ENCODE measurements at places on chromosomes 11 and 22.

DNA sequence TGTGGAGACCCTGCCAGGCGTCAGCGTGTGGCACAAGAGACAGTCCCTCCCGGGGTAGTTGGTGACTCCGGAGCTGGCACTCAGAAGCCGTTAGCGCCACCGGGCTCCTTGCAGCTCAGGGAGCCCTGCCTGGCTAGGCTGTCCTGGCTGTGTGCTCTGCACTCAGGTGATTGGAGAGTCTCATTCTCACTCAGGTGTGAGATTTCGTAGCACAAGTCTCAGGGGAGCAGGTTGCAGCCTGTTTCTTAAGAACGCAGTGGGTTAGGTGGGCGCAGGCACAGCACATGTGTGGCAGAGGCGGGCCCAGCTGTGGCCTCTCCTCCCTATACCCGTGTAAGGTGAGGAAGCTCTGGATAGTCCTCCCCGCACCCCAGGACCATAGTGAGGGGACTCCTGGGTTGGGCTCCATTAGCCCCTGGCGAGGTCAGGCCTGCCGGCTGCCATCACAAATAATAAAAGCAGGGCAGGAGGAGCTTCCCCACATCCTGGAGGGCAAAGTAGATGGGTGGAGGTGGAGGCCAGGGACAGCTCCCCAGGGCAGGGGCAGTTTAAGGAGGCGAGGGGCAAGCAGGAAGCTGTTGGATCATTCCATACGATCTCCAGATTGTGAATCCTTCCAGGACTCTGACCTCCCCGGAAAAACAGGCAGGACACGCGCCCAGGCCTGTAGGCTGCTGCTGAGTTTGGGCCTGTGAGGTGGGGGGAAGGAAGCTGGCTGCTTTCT, 39.4 kb downstream of the SBF1 start:
- no peak for DNase-seq

DNA sequence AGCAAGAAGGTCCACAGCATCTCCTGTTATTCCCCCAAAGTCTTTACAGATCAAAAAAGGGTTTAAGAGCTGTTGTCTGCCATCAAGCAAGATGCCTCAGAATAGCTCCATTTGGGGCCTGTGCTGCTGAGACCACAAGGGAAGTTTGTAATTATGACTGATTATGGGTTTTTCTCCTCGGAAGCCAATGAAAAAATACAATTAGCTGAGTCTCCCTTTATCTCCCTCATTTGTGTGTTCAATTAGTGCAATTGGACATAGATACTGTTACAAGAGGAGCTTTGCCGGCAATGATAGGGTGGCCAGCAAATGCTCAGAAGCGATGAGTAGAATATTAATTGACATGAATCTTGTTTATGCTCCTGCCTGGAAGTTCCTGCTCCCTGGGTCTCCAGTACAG, 83.7 kb downstream of the COMMD9 start:
- DNase-seq: no peak

DNA sequence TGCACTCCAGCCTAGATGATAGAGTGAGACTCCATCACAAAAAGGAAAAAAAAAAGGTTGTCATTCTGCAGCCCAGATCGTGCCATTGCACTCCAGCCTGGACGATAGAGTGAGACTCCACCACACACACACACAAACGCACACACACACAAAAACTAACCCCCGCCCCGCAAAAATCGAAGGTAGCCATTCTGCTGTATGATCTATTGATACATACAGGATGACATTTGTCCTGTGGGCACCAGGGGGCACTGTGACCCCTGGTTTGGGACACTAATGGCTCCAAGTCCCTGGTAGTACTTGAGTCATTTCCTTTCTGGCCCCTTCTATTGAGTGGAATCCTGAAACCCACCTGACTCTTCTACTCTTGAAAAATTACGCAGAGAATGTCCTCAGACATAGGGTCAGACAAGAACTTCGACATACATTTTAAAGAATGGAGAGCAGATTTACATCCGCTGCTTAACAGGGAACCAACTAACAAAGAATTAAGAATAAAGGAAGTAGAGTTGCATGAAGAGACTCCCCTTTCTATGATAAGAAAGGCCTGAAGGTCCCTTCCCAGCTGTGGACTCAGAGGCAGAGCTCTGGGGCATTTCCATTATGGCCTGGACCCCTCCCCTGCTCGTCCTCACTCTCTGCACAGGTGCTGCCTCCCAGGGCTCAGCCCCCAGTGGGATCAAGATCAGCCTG, 35.0 kb upstream of the PRAME start:
- DNase-seq: peak; percentile 28

DNA sequence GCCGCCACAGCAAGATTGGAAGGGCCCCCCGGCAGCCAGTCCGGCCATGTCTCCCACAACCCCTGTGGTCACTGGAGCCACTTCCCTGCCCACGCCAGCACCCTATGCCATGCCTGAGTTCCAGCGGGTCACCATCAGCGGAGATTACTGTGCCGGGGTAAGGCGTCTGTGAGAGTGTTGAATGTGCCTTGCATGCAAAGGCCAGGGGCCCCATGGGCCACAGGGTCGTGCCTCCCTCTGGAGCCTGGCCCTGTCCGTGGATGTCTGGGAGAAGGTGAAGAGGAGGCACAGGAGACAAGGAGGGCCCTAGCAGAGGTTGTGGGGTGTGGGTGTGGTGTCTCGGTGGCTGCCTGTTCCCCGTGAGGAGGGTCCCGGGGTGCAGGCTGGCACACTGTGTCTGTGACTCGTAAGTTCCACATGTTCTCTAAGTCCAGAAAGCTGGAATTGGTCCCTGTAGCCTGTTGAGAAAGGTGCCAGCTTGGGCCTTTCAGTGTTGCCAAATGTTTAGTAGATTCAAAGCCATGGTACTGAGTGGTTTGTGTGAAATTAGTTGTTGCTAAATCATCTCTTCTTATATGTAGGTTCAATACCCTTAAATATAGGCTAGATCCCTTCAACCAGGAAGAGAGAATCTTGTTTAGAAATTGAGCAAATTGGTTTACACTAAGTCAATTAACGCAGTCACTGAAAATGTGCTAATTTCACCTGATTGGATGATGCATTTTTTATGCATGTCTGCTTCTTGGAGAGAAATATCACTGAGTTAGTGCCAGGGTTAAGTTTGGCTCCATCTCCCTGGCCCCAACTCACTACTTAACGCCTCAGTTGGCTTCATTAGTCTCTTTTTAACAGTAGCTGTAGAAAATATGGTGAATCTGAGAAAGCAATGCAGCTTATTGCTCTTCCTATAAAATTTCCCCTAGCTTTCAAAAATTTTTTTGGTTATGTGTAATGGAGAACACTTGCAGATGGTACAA, 23.8 kb downstream of the AMPD3 start:
- no peak for DNase-seq

DNA sequence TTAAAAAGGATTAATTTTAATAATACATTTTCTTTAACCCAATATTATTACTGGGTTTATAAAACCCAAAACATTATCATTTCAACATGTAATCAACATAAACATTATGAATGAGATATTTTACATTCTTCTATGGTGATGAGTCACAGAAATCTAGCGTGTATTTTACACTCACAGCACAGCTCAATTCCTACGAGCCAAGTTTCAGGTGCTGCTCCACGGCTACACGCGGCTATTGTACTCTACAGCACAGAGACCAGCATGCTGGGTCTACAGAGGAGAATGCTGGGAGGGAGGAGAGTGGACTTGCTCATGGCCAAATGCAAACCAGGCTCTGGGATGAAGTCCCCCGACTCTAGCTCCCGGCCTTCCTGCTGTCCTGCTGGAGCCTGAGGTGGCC, 72.0 kb upstream of the LMO1 start:
- no peak for DNase-seq

DNA sequence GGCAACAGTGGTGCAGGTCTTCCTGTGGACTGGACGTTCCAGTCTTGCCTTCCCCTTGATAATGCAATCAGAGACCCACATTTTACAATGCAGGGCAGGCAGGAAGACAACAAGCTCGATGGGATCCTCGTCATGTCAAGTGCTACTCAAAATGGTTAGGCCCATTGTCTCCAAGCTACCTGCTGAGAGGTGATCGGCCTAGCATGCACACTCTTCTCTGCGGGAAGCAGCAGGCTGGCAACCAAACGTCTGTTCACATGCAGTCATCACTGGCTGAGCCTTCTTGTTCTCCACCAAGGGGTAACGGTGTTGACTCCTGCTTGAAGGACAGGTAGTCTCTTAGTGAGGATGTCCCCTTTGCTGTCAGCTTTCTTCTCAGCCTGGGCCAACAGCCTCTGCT, 25.5 kb upstream of the CD82 start:
- DNase-seq: no peak

GRCh38 chr11:43574949-43575912, 105.3 kb upstream of the HSD17B12 start:
- DNase-seq: no peak

GRCh38 chr11:128940156-128940555, 2.5 kb downstream of the TP53AIP1 start:
- DNase-seq: no peak

GRCh38 chr11:76229690-76230240, 23.5 kb upstream of the WNT11 start:
- DNase-seq: no peak

DNA sequence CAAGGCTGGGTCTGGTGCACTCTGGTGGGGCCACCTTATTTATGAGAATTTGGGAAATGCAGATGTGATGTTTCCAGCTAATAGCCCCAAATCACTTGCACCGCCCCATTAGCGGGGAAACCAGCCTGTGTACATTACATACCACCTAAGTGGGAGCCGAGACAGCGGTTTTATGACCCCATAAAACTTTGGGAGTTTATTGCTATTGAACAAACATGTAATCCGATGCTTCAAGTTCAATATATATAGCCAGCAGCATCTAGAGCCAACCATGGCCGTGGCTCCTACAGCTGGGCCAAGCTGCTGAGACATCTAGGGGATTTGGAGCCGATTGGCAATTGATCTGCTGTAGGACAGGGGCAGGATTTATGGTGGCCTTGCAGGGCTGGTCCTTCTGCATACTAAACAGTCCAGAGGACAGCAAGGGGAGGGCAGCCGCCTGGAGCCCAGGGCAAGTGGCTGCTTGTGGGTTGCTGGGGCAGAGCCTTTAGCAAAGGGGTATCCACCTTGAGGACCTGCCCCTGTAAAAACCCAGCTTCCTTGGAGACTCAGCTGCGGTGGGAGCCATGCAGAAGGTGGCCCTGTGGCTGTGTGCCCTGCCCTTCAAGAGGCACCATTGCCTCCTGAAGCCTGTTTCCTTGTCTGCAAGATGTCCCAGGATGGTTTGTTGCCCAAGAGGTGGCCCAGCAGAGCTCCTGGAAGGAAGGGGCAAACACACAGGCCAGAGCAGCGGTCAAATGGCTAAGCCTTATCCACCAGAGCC, 47.9 kb upstream of the CCDC188 start:
- DNase-seq: no peak

DNA sequence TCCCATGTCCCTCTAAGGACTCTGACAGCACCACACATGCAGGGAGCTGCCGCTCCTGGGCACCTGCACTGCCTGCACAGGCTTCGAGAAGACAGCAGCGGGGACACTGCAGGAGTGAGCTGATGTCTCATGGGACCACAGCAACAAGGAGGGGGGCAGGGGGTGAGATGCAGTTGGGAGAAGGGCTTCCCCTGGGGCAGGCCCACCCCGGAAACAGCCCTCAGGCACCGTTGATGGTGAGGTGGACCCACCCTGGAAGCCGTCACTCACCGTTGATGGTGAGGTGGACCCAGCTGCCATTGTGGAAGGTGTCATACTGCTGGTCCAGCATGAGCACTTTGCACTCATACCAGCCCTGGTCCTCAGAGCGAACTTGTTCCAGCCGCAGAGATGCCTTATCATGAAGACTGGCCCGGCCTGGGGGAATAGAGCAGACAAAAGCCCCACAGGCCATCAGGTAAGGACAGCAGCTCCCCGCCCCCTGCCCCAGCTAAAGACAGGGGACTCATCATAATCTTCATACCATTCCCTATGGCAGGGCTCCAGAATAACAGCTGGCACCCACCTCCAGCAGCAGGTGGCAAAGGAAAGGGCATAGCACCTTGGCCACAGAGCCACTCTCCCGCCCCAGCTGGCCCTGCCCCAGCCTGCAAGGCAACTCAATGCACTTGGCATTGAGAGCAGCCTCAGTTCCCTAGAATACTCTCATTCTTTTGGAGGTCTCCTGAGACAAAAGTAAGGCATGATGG, 12.6 kb downstream of the IGSF9B start:
- DNase-seq: no peak

DNA sequence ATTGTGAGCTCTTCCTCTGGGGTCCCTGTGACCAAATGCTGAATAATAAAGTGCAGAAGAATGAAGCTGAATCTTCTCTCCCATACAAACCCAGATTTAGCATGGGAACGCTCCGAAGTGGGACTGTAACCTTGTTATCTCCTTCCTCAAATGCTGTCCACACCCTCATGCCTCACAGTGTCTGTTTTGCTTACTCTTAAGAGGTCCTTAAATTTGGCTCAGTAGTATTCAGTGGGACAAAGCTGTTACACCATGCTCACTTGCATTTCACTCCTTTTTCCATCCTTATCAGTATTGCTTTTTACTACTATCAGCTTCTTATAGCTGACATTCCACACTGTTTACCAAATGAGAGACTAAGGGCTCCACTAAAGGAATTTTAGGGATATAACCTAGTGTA, 13.8 kb upstream of the AMOTL1 start:
- no peak for DNase-seq

- peak; percentile 83 for DNase-seq
Observed at GRCh38 chr11:64745521-64746328, 1.8 kb upstream of the RASGRP2 start.

- DNase-seq: no peak
Observed at GRCh38 chr11:90916706-90917105, 693.9 kb upstream of the CHORDC1 start.

GRCh38 chr11:2842876-2843275, 42.7 kb downstream of the CDKN1C start:
- no peak for DNase-seq

- DNase-seq: peak; percentile 67
Observed at GRCh38 chr11:119065369-119065768, 2.2 kb upstream of the VPS11 start.

GRCh38 chr11:85779956-85780640, 30.8 kb downstream of the SYTL2 start:
- no peak for DNase-seq
